ENCODE measurements at places on chromosomes 2 and 18. TPM values are rescaled to one million over a fixed set of nuclear protein-coding genes. Genes with fewer than 3 reads are reported as not detected.

UGT1A7 gene
- 0.63 TPM for total RNA-seq

MOGAT1 gene
- not detected for total RNA-seq

DNA sequence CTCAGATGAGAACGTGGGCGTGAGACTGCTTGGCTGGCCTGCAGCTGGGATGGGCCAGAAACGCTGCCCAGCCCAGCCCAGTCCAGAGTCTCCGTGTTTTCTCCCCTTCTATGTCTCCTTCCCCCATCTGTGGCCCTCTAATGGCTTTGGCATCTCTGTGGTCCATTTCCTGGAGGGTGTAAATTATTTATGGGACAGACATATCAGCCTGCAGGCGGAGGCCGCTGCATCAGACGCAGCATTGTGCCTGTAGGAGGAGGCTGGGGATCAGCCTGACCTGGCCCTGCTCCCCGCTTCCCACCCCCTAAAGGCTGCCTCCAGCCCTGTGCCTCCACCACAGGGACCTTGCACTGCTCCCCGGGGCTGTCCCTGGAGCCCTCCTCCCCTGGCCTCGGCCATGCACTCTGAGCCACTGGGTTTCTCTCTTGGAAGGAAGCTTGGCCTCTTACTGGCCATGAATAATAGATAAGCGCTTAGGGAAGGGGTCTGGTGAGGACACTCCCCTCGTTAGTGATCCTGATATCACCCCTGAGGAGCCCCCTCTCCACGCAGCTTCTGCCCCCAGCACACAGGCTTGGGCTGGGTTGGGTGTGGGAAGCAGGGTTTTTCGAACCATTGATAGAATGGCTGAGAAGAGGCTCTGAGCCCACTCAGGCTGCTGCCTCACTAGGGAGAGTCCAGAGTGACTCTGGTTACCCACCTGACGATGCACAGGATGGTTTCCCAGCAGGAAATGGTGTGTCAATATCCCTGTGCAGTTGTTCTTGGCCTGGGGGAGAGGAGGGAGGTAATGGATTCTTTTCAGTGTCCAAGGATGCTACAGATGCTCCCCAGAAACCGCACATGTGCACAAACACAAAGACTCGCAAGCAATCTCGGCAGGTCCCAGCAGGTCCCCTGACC is 185.5 kb downstream of the MYCN start:
- no peak for DNase-seq

DNA sequence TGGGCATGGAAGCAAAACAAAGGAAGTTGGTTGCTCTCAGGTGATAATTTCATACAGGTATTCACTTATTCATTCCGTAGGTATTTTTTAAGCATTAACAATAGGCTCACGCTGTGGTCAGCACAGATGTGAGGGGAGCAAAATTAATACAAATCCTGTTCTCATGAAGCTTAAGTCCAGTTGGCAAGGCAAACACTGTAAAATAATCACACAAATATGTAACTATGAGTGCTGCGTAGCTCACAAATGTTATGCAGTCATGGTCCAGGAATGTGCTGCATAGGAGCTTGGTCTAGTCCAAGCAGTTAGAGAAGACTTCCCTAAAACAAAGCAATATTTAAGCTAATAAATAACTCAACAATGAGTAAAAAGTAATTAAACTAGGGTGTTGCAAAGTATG is 23.9 kb downstream of the SP5 start:
- DNase-seq = peak; percentile 55

GRCh38 chr18:76161983-76162382 is 333.1 kb downstream of the ZNF516 start:
- no peak for DNase-seq

DNA sequence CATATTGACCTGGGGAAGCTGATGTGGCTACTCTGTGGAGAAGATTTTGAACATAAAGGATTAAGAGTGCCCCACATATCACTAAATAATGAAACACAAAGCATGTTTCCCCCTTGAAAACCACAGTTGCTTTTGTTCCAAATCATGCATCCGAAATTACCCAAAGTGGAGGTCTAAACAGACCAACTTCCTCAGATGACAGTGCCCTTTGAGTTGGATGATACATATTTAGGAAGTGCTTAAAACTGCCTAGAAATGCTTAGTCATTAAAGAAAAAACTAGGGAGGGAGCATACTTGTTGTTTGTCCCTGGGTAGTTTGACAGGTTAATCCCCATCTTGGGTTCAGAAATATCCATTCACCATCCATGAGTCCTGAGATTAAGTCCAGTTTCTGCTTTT is 1070.3 kb downstream of the SUCLG1 start:
- no peak for DNase-seq

GRCh38 chr2:227862741-227863588 is 8.5 kb upstream of the DAW1 start:
- no peak for DNase-seq

Data from Caco-2 (cell line).